ENCODE measurements at places on chromosomes 5 and 9. TPM values are rescaled to one million over a fixed set of nuclear protein-coding genes. Genes with fewer than 3 reads are reported as not detected.

The SLC6A18 gene
- not detected for total RNA-seq

The SPEF2 gene
- total RNA-seq = 3.2 TPM

The C1QTNF2 gene
- 0.07 TPM for total RNA-seq

The SOWAHA gene
- total RNA-seq = 0.21 TPM

The DYNC2I2 gene
- 72.5 TPM for total RNA-seq

The TLN1 gene
- total RNA-seq = 268 TPM

The BHMT gene
- total RNA-seq = 0.88 TPM

The BRINP1 gene
- 0.82 TPM for total RNA-seq

The SPATA31C1 gene
- total RNA-seq = not detected

The SMIM33 gene
- total RNA-seq = not detected

The NOTCH1 gene
- total RNA-seq = 52.4 TPM

The ZNF366 gene
- total RNA-seq = 0.13 TPM

- DNase-seq = no peak
Observed at GRCh38 chr9:105052346-105052745, 124.4 kb upstream of the ABCA1 start.

GRCh38 chr9:70679845-70680244, 265.4 kb upstream of the KLF9 start:
- no peak for DNase-seq

DNA sequence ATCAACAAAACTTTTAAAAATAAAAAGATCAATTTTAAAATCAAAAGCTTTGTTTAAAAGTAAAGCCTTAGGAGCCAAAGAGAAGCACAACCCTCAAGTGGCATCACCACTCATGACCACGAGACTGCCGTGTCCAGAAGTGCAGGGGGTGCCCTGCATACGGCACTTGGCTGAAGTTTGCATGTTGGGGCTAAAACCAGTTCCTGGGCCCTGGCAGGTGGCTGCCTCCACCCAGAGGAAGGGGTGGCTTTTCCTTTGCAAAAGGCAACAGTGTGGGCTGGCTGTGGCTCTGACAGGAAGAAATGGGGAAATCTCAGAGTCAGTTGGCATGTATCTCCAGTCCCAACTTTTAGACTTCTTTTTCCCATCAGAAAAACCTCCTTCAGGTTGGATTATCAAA, 15.3 kb downstream of the TRMO start:
- no peak for DNase-seq

GRCh38 chr5:81607693-81608092, 143.2 kb downstream of the SSBP2 start:
- no peak for DNase-seq

- no peak for DNase-seq
Observed at GRCh38 chr5:179967489-179967888, 59.8 kb upstream of the TBC1D9B start.

DNA sequence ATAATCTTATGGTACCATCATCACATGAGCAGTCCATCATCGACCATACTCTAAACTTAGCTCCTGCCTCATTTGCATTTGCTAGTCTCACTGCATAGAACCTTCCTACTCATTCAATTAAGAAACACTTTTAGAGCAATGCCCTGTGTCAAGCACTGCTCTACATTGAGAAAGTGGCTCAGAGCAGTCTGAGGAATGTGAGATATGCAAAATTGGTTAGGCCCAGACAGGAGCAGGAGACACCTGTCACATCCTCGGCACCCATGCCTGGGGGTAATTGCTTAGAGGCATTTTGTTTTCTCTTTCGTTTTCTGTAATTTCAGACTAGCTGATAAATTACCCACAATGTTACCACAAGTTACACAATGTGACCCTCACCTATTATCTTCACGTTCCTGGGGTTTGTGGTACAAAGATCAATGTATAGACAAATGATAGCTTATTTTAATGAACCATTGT, 4.9 kb upstream of the RARS1 start:
- no peak for DNase-seq

DNA sequence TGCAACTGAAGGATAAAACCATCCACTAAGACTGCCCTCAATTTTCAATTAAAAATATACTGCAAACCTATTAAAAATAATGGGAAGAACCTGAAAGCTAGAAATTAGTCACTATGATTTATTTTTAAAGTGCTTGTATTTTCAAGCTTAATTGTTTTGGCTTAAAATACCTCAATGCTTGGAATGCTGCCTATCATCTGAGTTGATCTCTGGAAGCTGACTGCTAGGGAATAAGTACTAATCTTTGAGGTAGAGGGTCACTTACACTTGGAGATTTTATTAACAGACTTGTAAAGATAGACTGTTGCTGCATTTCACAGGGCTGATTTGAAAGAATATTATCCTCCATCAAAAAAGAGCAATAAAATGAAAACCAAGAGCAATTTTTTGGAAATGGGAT, 6.2 kb downstream of the PCSK1 start:
- DNase-seq = no peak

DNA sequence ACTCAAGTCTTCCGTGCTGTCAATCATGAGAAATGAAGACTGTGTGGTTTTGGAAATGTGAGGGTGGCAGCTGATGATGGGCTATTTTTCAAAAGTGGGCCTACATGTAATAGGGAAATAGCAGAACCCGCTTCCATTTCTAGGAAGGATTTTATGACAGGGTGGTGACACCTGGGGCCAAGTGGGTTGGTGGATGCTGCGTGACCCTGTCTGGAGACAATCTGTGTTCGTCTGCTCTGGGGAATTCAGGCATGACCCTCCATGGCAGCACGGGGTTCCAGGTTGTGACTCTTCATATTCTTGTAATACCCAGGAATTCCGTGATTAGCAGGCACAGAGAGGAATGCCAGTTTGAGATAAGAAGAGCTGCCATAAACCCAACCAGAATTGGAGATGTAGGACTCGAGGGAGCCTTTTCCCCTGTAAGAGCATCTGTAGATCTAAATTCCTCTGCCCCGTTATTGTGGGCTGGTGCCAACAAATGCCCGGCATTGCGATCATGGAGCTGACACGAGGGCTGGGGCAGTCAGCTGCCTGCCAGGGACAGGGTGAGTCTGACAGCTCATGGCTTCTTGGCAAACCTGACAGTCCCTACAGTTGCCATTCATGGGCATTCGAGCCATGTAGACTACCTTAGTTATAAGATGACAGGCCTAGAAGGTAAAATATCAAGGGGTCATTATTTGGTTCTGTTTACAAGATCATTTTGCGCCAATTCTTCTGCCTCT, 279.7 kb downstream of the GADD45G start:
- no peak for DNase-seq

- no peak for DNase-seq
Observed at GRCh38 chr5:80031109-80031508, 4.0 kb upstream of the THBS4 start.

DNA sequence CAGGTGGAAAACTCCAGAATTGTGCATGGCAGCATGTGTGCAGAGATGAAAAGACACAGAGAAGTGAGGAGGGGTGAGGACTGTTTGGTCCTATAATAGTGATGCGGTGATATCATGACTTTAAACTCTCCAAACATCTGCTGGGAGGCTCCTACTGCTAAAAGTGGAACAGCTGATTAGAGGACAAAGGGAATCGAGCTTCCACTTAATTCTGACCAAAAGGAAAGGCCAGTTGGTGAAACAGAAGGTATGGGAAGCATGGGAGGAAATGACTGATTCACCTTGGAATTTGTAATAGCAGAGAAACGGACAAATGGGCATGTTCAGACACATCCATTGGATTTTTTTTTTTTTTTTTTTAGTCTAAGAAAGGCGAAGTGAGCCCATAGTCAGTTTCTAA, 67.5 kb upstream of the MAMDC2 start:
- peak; percentile 82 for DNase-seq

DNA sequence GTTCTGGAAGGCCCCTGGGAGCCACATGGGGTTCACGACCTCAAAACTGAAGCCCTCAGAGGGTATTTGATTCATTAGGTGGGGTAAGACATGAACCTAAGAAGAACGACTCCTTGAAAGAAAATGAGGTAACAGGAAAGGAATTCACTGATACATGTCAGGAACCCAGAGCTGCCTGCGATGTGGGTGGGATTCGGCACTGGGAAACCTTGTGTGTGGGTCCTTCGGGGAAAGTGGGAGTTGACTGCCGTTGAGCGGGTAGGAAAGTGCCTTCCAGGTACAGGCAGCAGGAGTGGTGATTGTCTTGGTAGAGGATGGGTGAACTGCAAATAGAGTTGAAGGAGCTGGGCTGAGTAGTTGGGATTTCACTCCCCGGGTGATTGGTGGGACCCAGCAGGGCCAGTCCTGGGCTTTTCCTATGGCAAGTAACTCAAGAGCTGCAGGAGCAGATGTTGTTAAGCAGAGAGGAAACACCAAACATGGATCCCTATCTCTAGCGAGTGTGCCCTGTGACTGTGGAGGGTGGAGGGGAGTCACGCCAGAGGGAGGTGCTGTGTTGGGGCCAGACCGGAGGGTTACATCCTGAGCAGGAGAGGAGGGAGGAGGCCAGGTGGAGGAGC, 30.8 kb downstream of the ANKRD33B start:
- DNase-seq = no peak

GRCh38 chr9:104765138-104765537, 1.2 kb downstream of the NIPSNAP3B start:
- DNase-seq = no peak

- DNase-seq = peak; percentile 26
Observed at GRCh38 chr5:119435436-119436132, 16.7 kb upstream of the HSD17B4 start.

GRCh38 chr5:15001517-15001916, 129.9 kb upstream of the ANKH start:
- DNase-seq = no peak

DNA sequence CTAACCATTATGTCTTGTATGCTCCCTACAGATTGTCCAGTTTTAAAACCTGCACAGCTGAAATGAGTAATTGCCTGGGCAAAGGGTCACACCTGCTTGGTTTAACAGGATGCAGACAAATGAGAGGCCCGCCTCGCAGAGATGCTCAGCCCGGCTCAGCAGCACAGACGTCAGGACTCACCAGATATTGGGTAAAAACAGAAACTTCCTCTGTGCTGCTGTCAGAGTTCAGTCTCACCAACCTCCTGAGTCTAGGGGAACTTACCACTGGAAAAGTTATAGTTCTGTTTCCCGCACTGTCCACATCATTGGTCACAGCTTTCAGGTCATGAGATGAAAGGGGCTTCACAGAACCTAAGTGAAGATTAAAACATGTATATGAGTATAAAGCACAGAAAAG, 152.5 kb downstream of the ESM1 start:
- DNase-seq = no peak

GRCh38 chr5:59174248-59174844, 591.5 kb downstream of the RAB3C start:
- peak; percentile 63 for DNase-seq

- no peak for DNase-seq
Observed at GRCh38 chr9:108628316-108628715, 227.5 kb downstream of the ACTL7B start.

DNA sequence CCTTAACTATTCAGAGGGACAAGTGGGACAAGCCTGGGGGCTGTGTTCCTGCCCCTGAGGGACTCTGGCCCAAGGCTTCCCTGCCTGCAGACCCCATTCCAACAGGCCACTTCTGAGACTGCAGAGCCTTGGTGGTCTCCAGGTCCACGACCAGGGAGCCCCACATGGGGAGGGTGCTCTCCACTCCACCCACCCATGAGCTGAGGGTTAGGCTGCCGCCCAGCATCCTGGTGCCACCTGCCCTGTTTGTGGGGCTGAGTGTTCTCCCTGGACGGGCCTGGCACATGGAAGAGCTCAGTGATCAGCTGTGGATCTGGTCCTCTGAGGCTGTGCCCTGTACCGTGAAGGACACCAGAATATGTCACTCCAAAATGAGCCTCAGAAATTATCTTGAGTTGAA, 2.5 kb upstream of the ABO start:
- DNase-seq = no peak

GRCh38 chr5:18097817-18098216, 463.6 kb downstream of the TAF11L14 start:
- no peak for DNase-seq

- no peak for DNase-seq
Observed at GRCh38 chr9:136239135-136239982, 6.3 kb downstream of the QSOX2 start.

DNA sequence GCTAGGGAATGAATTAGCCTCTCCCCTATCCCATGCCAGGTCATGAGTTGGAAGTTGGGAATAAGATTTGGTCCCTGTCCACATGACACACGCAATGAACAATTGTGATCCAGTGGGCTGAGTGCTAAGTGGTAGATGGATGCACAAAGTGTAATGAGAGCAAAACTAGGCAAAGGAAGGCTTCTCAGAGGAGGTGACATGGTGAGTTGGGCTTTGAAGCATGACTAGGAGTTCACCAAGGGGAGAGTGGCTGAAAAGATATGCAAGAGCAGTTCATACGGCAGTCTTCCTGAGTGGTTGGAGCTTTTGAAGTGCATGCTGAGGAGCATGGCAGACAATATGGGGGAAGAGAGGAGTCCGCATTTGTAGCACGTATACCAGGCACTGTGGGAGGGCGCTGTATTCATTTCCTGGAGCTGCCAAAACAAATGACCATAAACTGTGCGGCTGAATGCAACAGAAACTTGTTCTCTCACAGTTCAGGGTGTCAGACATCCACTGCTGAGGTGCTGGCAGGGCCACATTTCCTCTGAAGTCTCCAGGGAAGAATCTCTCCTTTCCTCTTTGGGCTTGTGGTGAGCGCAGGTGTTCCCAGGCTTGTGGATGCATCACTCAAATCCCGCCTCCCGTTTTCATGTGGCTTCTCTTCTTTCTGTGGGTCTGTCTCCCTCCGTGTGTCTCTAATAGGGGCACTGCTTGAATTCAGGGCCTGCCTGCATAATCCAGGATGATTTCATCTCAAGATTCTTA, 49.5 kb downstream of the NSG2 start:
- DNase-seq = no peak

DNA sequence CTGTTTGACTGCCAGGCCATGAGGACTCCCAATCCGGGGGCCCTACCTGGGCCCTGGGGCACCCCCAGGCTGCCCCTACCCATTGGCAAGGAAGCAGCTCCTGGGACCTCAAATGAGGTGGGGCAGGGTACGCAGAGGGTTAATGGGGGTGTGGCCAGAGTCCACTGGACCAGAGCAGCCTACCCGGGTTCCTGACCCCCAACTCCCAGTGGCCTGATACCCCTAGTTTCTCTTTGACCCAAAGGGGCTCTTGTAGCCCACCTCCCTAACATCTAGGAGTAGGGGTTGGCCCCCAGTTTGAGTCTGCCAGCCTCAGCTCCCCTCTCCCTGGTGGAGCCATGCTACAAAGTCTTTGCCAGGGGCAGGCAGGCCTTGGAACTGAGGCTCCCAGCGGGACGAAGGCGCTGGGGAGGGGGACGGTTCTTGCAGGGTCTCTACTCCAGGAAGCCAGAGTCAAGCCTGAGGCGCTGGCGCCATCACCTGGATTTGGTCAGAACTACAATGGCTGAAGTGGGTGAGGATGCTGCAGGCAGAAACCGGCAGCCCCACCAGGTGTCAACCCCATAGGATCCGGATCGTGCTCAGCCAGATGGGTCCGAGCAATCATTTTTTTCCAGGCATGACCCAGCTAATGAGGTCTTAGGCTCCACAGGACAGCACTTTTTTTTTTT, 8.4 kb upstream of the CERCAM start:
- DNase-seq = no peak

Measured in kidney epithelial cell (primary cell).